ENCODE measurements at places on chromosomes 6 and 20. TPM values are rescaled to one million over a fixed set of nuclear protein-coding genes. Genes with fewer than 3 reads are reported as not detected.

EFCAB8 gene
- total RNA-seq = not detected

BPIFA1 gene
- not detected for total RNA-seq

PPP1R14C gene
- 2.1 TPM for total RNA-seq

OR2H1 gene
- total RNA-seq = not detected

CRIP3 gene
- not detected for total RNA-seq

DAAM2 gene
- total RNA-seq = 3.4 TPM

FOXO3 gene
- 49.3 TPM for total RNA-seq

SESN1 gene
- total RNA-seq = 22.7 TPM

RIMS4 gene
- 0.27 TPM for total RNA-seq

NR2E1 gene
- total RNA-seq = not detected

CNKSR3 gene
- total RNA-seq = 11.7 TPM

RSPH4A gene
- 0.82 TPM for total RNA-seq

HRH3 gene
- not detected for total RNA-seq

PTCRA gene
- not detected for total RNA-seq

BNIP5 gene
- not detected for total RNA-seq

KCNB1 gene
- 0.41 TPM for total RNA-seq

RAET1L gene
- total RNA-seq = not detected

LY6G6C gene
- not detected for total RNA-seq

PCED1A gene
- total RNA-seq = 21.1 TPM

GNAS-AS1 gene
- total RNA-seq = 0.81 TPM

SYNCRIP gene
- total RNA-seq = 90.5 TPM

RCAN2 gene
- 8.0 TPM for total RNA-seq

APCDD1L gene
- 1.6 TPM for total RNA-seq

NFATC2 gene
- total RNA-seq = 0.36 TPM

RFX6 gene
- total RNA-seq = not detected

MRAP2 gene
- 0.33 TPM for total RNA-seq

ZNF165 gene
- 0.45 TPM for total RNA-seq

NKX2-2 gene
- not detected for total RNA-seq

MYO6 gene
- 16.4 TPM for total RNA-seq

ZHX3 gene
- total RNA-seq = 47.2 TPM

XKR7 gene
- not detected for total RNA-seq

CD24 gene
- 4.5 TPM for total RNA-seq

ARFRP1 gene
- total RNA-seq = 25.7 TPM

FOXQ1 gene
- total RNA-seq = 1.3 TPM

SPAG4 gene
- 4.7 TPM for total RNA-seq

DEFB123 gene
- not detected for total RNA-seq

SYTL3 gene
- total RNA-seq = 10.5 TPM

THBS2 gene
- 519 TPM for total RNA-seq

FERMT1 gene
- total RNA-seq = 8.8 TPM

NOX3 gene
- total RNA-seq = not detected

MUCL3 gene
- under 0.01 TPM for total RNA-seq

All from fibroblast of the aortic adventitia (primary cell).